Substantia nigra (tissue), 51 donors: ENCODE measurements at places on chromosomes 3 and 15.

- no peak for DNase-seq
Observed at GRCh38 chr3:179603321-179603720, 1.1 kb downstream of the MRPL47 start.

DNA sequence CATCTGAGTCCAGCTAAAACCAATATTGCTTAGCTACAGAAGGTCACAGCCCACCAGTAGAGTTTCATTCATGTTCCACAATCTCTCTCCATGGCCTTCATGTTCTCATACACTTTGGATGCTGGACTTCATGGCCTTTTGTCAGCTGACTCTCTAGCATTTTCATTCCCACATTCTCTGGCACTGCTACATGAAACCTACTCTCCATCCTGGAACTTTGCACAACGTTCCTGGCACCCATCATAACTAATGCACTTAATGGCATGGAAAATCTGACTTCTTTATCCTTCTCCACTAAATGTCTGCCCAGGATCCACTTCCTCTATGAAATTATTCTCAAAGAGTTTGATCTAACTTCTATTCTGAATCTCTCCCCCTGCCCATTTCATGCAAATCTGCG is 56.9 kb downstream of the SLC9A9 start:
- DNase-seq, result no peak

DNA sequence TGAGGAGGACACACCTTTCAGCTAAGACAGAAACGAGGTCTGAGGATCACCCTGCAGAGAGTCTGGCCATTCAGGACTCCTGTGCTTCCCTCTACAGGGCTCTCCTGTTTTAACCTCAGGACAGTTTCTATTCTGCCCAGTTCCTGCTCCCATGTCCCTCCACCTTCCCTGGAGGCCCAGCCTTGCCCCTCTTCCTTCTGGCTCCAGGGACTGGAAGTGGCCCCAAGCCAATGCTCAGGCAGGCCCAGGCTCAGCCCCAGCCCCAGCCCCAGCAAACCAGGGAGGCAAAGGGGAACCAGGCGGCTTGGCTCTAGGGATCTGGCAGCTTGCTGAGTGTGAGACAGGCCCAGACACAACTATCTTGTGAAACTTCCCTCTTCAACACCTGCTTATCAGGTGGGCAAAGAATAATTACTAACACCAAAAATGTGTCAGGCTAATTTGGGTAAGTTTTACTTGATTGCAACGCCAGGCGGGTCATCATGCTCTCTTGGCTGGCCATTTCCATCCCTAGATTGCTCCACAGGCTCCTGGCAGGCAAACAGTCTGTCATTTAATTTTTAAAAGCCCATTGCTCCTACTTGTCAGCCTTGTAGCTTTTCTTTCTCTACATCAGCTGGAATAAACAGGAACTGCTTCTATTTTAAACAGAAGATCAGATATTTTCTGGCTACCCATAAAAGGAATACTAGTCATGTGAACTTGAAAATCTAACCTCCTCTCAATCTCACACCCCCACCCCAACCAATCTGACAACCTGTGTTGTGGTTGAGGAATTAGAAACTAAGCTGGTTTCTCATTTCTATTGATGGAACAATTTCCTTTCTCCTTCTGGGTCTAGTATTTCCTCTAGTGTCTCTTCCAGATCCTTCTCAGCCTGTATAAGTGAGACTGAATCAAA is 33.5 kb downstream of the UPK1B start:
- no peak for DNase-seq

DNA sequence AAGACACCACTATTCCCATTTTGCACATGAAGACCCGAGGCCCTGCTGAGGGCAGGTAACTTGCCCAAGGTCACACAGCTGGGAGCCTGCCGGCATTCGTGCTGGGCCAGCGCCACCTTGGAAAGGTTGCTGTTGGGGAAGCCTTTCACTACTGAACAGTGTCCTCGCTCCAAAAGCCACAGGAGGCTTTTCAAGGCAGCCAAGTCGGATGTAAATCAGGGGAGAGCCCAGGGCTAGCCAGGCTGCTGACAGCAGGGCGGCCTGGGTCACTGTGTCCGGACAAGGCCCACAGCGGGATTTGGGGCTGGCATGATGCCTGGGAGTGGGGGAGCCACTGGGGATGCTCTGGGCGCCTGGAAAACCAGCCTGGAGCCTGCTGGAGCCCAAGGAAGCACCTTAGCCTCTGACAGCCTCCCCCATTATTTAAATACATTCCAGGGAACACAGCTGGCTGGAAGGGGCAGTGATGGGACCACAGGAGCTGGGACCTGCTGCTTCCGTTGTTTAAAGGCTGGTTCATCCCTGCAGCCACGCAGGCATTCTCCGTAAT is 10.5 kb downstream of the SLC6A6 start:
- DNase-seq, result peak; percentile 14

DNA sequence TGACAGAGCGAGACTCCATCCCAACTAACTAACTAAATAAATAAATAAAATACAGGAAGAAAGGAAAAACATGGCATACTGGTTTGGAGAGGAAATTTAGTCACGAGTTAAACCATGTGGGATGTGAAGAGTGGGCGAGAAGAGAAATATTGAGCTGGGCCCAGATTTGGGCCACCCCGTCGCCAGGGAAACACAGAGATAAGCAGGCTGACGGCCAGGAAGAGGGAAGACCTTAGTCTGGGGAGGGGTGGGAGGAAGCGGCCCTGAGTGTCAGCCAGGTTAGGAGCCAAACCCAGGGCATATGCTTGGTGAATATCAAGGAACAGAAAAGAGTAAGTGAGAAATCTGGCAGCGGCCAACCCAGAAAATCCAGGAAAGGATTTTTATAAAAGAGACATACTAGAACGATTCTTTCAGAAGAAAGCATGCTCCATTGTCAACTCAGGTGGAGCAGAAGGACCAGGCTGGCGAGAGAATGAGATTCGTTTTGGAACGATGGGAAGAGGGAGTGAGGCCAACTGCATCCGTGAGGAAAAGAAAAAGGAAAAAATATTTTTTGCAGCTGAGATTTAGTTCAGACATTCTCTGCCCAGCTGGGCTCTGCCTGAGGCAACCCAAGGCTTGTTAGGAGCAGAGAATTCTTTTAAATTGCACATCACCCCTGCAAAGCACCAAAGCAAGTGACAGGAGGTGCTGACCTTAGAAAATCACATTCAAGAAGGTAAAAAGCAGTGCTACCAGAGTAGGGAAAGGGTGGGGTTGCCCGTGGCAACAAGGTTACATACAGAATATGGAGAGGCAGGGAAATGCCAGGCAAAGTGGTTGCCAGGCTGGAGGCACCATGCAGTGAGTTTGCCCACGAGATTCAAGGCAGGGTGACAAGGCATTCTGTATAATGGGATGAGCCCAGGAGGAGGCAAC is 59.3 kb upstream of the RAD18 start:
- no peak for DNase-seq

DNA sequence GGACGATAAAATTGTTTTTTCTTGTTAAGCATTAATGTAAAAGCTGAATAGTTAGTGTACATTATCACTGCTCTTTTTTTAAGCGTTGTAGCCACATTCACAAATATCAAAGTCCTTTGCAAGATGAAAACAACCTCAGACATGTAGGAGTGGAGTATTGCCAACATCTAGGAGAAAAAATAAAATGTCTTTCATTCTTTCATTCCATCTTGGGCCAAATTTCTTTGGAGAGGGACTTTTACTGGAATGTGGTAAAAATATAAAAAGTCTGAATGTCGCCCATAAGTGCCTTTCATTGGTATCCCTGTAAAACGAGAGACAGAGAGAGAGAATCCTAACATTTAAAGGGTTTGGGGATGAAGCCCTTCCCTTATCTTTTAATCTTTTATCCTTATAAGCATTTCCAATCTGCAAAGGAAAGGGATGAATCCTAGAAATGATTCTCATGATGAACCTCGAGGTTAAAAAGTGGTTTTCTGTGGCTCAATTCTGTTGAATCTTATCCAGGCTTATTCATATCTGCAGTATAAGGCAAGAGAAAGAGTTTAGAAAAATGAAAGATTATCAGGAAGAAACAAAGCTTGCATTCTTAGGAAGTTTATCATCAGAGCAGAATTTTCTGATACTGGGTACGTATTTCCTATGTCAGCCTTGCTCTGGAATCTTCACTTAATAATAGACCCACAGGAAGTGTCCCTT is 1031.7 kb downstream of the MCTP2 start:
- DNase-seq, result no peak

DNA sequence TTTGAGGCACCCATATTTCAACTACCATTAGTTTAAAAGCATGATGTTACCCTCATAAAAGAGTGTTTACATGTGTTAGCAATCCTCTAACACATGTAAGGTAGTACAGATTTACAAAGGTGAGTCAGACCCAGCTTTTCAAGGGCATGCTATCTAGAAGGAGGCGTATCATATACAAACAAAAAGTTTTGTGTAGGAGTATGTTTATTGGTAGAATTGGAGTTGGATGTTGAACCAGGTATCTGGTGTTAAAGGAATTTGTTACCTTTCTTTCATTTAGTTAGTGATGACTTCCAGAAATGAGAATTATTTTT is 2.4 kb downstream of the HACD3 start:
- DNase-seq, result no peak

GRCh38 chr15:76161153-76162035 is 101.6 kb downstream of the TMEM266 start:
- DNase-seq, result no peak

DNA sequence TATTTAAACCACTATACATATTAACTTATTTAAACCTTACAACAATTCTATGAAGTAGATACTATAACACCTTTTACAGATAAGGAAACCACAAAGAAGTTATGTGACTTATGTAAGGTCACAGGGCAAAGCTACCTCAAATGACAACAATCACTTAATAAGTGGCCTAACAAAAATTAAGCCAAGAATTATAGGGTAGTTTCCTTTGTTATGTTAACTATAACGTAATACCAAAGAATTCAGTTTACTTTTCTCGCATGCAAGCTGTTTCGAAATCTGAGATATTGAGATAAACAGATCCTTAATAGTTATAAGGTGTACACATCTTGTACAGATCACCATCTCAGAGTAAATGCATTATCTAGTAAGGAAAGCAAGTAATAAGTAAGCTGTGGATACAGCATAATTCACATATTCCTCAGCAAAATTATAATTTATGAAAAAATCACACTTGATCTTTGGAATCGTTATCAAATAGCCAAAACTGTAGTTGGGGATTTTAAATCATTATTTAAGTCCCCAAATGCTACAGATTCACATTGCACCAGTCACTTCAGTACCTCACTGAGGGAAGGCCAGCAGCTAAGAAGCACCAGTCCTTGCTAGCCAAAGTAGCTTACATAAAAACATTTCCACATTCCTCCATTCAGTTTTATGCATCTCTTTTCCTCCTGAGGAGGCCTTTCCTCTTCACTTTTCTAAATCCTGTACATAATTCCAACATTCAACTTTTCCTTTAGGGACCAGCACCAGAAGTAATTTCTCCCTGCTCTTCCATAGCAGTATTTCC is 226.8 kb downstream of the TBC1D5 start:
- no peak for DNase-seq

DNA sequence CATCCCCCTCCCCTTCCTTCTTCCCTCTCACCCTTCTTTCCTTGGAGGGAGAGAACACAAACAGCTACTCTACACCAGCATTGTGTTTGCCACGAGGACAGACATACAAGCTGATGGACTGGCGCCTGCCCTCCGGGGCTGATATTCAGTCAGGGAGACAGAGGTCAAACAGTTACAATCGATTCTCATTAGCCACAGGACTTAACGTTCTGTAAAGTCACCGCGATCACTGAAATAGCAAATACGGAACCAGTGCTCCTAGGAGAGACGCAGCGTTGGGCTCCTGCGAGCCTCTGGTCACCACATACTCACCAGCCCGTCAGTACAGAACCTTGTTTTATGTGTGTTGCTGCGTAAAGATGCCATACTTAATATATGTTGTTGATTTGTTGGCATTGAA is 108.8 kb downstream of the LRRK1 start:
- DNase-seq, result no peak

DNA sequence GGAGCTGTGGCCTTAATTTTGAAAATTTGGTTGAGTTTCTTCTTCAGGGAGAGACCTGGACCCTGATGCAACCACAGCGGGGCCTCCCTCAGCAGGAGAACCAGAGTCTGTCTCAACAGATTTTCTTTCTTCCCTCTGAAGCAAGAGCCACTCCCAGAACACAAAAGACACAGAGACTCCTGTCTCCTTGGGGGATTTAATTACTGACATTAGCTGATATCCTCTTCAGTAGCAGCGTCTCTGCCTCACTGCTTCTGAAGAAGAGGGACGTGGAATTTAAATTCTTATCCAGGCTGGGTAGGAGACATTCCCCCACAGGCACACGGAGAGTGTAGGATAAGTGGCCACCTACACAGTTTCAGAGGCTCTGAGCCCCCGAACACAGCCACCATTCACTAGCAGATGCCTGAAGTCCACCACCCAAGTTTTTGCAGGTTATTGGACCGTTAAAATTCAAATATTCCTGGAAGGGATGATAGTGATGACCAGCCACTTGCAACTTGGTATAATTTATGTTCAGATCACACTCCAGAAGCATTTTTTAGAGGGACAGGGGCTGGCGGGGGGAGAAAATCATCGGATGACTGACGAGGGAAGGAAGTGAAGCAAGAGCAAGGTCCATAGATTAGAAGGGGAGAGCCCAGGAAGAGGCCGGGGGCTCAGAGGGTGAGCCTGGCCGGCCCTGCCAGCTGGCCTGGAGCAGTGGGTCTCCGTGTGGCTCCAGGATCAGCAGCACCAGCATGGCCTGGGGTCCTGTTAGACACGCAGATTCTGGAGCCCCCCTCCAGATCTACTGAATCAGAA is 109.7 kb downstream of the BDH1 start:
- no peak for DNase-seq

GRCh38 chr3:95731753-95732152 is 1082.6 kb upstream of the EPHA6 start:
- no peak for DNase-seq

DNA sequence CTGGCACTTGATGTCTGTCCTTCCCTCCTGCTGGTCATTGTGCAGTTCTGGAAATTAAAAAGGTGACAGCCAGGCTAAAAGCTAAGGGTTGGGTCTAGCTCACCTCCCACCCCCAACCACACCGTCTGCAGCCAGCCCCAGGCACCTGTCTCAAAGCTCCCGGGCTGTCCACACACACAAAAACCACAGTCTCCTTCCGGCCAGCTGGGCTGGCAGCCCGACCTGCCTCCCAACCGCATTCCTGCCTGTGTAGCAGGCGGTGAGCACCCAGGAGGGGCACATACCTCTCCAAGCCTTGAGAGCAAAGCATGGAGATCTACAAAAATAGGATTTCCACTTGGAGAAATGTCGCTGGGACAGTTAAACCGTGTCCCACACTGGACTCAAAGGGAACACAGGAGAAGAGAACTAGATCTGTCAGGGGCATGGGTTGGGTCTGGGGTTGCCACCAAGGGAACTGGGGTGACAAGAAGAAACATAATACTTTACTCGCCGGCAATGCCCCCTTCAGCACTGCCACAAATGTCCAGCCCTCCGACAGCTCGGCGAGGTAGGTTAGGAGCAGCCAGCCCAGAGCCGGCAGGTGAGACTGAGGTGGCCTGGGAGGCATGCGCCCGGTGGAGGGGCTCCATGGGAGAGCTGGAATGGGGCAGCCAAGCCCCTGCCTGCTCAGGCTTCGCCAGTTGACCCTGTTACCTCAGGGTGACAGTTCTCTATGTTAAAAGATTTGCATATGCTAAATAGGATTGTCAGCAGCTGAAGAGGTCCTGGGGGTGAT is 52.2 kb downstream of the EXOG start:
- no peak for DNase-seq

GRCh38 chr3:69999140-70000027 is at the start of gene SAMMSON:
SAMMSON (plus strand) TSS chr3:69999733.
- peak; percentile 11 for DNase-seq
